ENCODE measurements at places on chromosomes 6 and 20.

DNA sequence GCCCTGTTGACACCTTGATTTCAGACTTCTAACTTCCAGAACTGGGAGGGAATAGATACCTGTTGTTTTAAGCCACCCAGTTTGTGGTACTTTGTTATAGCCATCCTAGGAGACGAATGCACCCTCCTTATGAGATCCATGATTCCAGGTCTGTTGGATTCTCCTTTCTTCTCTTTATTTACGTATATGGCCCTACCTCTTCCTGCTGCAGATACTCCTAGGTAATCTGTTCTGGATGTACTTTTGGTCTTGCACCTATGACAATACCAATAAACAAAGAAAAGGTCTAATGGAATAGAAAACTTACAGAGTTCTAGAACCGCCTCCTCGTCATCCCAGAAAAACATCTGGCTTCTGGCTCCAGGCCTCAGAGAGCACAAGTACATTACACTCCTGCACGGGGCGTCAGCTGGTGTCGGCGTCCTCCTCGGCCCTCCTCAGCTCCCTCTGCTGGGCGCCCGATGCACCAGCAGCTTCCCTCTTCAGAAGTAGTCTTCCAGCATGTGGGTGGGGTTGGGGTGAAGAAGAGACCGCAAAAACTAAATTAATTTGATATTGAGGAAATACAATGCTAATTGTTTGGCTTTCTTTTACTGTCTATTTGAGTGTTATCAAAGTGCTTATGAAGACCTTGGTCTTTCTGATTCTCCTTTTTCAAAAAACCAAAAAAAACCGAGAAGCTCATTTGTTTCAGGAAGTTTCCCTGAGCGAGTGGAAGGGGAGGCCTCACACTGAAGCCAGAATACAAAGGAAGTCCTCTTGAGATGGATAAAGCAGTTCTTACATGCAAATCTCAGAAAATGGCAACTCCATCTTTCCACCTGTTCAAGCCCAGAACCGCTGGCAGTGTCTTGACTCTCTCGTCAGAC lies 9.7 kb upstream of the ATXN1 start:
- DNase-seq: peak; percentile 60

GRCh38 chr6:152642578-152643375 lies 5.6 kb upstream of the SYNE1 start:
- DNase-seq: no peak

- no peak for DNase-seq
Observed at GRCh38 chr6:54217018-54217417, 91.2 kb upstream of the TINAG start.

GRCh38 chr20:50540620-50541605 lies 30.7 kb downstream of the PTPN1 start:
- no peak for DNase-seq

GRCh38 chr6:73579389-73579788 lies 58.6 kb upstream of the EEF1A1 start:
- DNase-seq: no peak

DNA sequence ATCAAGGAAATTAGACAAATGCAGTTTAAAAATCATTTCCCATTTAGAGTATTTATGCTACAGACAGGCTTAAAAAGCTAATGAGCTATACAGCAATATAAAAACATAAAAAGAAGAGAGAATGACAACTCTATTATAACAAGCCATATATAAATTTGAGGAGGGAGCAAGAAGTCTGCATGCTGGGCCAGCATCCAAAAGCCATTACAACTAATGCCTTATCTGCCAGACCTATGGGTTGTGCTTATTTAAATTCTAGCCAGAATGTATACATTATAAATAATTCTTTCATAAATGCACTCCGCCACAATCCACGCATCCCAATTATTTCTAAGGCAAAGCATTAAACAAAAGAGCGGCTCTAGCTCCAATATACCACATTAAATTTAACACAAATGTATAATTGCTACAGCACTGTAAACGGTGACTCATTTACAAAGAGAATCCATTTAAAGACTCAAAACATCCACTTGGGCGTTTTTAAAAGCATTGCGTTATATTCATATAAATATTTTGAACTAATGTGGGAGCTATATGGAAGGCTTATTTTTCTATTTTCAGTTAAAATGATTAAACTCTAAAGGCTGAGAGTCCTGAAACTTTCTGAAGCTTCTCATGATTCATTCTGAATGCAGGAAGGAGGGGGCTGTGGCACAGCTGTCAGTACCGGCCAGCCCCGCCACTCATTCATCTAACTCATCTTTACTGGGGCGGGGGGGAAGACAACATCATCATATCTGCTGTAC lies 37.7 kb upstream of the RAB22A start:
- no peak for DNase-seq

DNA sequence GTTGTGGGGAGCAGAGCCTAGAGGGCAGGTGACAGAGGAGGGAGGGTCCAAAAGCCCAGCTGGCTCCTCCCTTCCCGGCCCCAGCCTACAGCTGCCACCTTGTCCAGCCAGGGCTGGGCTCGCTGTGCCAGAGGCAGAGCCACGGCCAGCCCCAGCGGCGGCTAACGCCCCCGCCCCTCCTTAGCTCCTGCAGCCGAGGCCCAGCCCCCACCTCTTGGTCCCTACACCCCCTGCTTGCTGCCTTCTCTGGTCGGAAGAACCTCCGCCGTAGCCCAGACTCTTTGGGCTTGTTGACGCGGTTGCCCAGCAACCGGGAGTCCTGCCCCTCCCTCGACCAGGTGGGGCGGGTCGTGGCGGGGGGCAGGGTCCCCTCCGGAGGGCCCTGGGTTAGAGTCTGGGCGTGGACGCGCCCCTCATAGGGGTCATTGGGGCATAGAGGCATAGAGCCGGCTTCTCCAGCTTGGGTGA lies 521 bp upstream of the LKAAEAR1 start:
- DNase-seq: no peak

DNA sequence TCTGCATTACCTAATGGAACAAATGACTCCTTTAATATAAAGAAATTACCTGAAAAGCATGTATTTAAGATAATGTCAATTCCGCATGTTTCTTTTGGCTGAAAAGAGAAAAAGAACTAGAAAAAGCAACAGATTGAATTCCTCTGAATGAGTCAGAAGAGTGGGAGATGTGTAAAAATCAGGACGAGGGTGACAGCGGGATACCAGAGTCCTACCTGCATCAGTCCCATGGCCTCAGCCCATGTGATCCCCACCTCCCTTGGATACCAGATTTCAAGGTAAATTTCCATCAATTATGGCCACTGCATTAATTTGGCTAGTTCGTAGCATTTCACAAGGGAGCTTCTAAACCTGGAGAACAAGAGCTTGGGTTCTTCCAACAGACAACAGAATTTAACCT lies 10.0 kb upstream of the MOXD1 start:
- no peak for DNase-seq

- no peak for DNase-seq
Observed at GRCh38 chr6:54426995-54427394, 118.8 kb downstream of the TINAG start.

DNA sequence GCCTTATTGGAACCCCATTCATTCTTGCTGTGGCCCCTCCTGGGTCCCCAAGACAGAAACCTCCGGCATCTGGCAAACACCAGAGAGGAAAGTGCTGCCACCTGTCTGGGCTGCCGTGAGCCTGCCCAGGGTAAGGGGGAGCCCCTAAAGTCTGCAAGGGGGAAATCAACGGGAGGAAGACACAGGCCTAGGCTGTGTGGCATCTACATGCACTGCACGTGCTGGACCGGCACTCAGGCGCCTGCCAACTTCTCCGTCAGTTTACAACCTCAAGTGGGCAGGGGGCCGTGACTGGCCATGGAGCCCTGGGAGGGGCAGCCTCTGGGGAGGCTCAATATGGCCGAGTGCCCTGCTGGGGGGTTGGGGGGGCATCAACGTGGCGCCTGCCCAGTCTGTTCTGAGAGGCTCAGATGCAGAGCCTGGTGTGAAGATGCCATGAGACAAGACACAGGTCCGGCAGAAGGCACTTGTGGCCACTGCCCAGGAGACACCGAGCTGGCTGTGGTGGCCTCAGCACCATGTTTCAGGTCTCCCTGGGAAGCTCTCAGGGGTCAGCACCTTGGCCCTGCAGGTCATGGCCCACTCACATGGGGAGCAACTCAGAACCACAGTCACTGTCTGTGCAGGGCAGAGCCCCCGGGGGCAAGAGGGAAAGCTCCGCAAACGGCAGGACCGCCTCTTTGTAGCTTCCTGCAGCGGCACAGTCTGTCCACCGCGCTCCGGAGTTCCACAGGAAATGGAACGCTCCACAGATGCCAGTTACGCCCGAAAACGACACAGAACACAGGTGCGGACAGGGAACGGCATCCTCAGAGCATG lies 8.4 kb downstream of the UCKL1 start:
- DNase-seq: no peak

DNA sequence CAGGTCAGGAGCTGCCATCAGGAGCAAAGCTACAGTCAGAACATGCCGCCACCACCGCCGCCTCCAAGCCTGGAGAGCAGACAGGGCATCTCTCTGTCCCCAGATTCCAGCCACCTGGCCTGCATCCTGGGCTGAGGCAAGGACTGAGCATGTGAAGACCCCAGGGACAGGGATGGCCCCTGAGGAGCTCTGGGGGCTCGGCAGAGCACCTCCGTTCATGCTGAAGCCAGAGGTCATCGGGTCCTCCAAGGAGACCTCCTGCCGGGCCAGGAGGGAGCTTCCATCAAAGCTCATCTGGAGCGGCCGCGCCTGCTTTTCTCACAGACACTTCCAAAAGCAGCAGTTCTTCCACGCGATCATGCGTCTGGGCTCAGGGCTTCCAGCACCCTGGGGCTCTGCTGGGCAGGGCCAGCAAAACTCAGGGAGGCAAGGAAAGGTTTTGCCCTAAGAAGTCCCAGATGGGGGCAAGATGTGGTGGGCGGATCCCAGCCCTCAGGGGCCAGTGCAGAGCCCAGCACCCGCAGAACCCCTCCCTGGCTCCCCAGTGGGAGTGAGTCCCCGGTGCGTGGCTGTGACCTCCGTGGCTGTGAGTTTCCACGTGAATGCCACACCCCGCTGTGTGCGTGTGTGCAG lies 138.4 kb downstream of the TAF4 start:
- DNase-seq: no peak

GRCh38 chr6:133277228-133277899 lies 36.2 kb downstream of the EYA4 start:
- no peak for DNase-seq

GRCh38 chr20:10976051-10976450 lies 302.3 kb upstream of the JAG1 start:
- no peak for DNase-seq

- DNase-seq: no peak
Observed at GRCh38 chr6:148068437-148069061, 274.1 kb upstream of the SASH1 start.

GRCh38 chr6:156589281-156589680 lies 187.9 kb upstream of the ARID1B start:
- DNase-seq: no peak

- DNase-seq: no peak
Observed at GRCh38 chr6:45488889-45489288, 111.2 kb upstream of the SUPT3H start.

GRCh38 chr6:129133770-129134192 lies 250.8 kb downstream of the LAMA2 start:
- no peak for DNase-seq

GRCh38 chr6:90764001-90764400 lies 177.1 kb upstream of the MAP3K7 start:
- no peak for DNase-seq

- DNase-seq: no peak
Observed at GRCh38 chr6:9062596-9062995, 627.3 kb upstream of the SLC35B3 start.

GRCh38 chr6:10956776-10957175 lies 69.9 kb downstream of the SYCP2L start:
- DNase-seq: no peak

DNA sequence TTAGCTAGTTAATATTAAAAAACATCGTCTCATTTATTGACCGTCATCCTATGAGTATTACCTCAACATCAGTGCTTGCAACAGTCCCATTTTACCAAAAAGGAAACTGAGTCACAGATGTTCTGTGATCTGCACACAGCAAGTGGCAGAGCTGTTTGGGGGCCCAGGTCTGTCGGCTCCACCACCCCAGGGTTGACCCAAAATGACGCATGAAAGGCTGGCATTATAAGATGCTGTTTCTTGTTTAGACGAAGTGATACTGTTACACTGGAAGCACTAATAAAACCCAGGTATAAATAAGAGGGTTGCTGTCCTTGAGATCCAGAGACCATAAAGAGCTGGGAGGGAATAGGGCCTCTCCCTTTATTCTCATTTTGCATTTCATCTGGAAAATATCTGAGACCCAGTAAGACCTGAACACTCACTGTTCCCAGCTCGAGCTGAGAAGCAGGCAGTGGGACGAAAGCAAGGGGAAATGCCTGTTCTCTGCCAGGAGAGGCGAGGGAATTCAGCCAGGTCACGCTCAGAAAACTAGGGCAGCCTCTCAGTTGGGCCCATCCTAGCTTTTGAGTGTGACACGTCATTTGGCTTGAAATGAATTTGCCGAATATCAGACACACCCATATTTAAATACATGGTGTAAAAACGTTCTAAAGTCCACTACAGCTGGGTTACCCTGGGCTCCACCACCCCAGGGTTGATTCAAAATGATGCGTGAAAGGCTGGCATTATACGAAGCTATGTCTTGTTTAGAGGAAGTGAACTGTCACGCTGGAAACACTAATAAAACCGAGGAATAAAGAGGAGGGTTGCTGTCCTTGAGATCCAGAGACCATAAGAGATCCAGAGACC lies 1.4 kb upstream of the MICAL1 start:
- no peak for DNase-seq

- DNase-seq: no peak
Observed at GRCh38 chr20:57464642-57465211, 60.2 kb downstream of the CTCFL start.

DNA sequence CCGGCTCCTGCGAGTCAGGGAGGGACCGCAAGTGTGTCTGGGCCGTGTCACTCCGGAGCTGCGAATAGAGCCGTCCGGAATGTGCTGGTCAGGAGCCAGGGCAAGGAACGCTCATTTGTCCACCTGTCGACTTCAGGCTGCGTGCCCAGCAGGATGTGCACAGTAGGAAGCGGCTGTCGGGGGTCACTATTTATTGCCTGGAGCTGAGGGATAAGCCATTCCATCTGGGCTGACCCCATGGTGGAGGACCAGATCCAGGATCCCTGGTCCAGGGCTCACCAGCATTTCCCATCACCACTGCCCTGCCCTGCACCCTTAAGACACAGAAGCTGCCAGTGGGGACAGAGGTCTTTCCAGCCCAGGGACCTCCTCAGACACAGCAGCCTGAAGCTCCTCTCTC lies 14.7 kb downstream of the NTSR1 start:
- DNase-seq: no peak

- no peak for DNase-seq
Observed at GRCh38 chr6:802701-803100, 109.8 kb upstream of the EXOC2 start.
